ENCODE measurements at places on chromosomes 16 and 17.

GRCh38 chr16:86342161-86342834 is 168.0 kb upstream of the FOXF1 start:
- no peak for DNase-seq

DNA sequence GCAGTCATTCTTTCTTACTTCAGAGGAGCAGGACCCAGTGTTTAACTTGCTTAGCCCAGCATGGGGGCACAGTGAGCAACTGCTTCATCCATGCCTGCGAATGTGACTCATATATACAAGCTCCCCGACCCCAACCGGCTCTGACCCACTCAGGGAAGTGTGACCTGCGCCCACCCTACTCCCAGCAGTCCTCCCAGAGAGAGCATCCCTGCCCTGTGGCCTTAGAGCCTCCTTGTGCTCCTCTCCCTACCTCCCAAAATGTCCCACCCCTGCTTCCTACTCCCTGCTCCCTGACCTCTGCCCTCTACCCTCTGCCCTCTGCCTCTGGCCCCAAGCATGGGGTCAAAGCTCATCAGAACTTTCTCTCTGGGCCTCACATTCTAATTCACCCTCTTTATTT is 46.9 kb upstream of the DLX4 start:
- no peak for DNase-seq

- no peak for DNase-seq
These were observed 23.6 kb downstream of the INTS2 start for GRCh38 chr17:61904094-61904710.

DNA sequence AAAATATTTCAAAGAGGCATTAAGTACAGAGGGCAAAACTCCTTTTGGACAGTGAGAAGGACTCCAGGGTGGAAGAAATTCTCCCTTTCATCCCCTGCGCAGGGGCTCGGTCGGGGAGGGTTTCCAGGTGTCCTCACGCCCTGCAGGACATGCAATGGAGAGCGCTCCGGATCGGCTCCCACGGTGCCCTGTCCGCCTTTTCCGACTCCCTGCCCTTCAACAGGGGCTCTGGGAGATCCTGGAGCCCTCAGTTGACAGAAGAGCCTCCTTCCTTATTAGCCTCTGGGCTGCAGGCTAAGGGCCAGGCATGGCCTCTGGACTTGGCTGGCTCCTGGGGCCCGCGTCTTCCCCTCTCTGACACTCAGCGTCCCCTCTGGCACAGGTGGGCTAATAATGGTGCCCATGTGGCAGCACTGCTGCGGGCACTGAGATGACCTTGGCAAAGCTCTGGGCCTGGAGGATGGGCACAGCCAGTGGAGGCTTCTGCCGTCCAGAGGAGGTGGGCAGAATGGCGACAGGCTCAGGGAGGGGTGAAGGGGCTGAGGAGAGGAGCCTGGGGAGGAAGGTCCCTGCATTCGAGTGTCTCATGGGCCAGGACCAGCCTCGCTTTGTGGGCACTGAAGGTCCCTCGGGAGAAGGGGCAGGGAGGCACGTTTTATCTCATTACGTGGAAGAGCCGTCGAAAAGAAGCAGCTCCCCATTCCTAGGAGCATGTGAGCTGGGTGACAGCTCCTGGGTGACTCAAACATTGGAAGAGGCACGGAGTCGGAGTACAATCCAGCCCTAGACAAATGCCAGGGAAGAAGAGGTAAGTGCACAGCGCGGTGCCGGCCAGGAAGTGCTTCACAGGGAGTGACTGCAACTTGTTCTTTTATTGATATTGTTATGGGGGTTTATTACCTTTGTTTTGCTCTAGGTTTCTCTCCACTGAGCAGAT is 161.7 kb downstream of the IRF8 start:
- DNase-seq, result no peak

GRCh38 chr16:1834096-1834495 is 7.1 kb downstream of the FAHD1 start:
- no peak for DNase-seq

GRCh38 chr16:66091471-66091891 is 275.0 kb upstream of the CDH5 start:
- DNase-seq, result no peak

DNA sequence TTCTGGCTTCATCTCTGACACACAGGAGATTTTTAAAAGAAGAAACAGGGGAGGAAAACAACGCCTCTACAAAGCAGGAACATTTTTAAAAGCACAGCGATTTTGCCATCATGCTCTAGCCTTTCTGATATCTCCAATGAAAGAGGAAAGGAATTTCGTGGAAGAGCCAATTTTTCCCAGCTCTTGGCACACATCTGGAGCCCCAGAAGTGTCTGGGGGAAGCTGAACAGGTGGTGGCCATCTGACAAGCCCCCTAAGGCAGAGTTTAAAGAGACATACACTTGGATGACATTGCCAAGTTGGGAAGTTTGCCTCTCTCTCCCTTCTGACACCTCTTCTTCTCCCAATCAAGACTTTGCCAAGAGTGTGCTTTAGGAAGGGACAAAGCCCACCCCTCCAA is 82.1 kb downstream of the CCT6B start:
- DNase-seq, result no peak

GRCh38 chr17:41552455-41552854 is 19.4 kb downstream of the KRT9 start:
- DNase-seq, result no peak

GRCh38 chr17:27596096-27596495 is 34.9 kb upstream of the LGALS9 start:
- no peak for DNase-seq

DNA sequence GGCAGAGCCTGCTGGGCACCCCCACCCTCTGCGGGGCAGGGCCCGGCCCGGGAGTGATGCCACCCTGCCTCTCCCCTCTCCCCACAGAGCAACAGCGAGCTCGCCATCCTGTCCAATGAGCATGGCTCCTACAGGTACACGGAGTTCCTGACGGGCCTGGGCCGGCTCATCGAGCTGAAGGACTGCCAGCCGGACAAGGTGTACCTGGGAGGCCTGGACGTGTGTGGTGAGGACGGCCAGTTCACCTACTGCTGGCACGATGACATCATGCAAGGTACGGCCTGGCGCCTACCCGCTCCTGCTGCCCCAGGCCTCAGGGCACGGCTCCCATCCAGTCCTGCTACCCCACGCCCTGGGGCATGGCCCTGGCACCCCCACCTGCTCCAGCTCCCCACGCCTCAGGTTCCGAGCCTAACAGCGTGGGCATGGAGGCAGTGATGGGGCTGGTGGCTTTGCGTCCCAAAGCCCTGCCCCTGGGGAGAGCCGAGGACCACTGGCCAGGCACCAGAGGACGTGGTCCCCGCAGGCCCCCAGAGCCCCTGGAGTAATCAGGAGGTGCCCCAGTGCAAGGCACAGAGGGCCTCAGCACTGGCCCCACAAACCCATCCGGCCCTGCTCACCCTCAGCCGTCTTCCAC is 38.4 kb downstream of the TSC2 start:
- DNase-seq, result no peak
